Choroid plexus epithelial cell (primary cell): ENCODE measurements at places on chromosomes 6 and 20.
A peak's percentile ranks its signal among the peaks of the same experiment; 100 is the strongest.

DNA sequence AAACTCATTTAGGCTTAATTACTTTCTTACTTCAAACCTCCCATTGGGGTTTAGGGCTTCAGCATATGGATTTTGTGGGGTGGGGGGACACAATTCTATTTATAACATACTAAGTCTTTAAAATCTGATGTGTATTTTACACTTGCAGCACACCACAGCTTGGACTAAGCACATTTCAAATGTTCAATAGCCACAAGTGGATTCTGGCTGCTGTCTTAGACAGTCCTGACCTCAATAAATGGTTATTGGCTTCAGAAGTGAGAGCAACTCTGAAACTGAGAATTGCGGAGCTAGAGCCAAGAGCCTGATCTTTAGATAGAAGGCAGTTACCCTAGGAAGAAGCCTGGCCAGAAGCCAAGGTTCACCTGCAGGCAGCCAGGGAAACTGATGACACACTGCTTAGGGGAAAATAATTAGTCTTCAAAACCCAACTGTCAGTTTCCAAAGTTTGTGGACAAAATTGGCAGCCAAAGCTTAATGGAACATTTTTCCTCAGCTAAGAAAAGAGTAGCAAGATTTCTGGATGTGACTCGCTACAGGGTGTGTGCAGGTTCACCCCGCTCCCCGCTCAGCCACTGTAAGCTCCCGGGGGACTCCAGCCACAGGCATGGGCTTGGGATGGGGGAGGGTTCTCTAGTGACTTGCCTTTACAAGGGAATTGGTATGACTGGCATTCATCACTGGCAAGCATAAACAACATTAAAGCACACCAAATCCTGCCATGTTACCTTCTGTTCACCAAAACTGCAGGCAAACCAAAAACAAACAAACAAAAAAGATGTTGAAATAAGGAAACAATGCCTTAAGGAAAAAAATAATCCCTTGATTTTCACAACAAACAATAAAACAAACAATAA lies 219.8 kb downstream of the TFAP2A start:
- DNase-seq: no peak

- DNase-seq: peak; percentile 90
Measured at GRCh38 chr6:117449549-117450439, 24.1 kb upstream of the ROS1 start.

GRCh38 chr6:152098683-152099082 lies 291.2 kb downstream of the ESR1 start:
- no peak for DNase-seq

DNA sequence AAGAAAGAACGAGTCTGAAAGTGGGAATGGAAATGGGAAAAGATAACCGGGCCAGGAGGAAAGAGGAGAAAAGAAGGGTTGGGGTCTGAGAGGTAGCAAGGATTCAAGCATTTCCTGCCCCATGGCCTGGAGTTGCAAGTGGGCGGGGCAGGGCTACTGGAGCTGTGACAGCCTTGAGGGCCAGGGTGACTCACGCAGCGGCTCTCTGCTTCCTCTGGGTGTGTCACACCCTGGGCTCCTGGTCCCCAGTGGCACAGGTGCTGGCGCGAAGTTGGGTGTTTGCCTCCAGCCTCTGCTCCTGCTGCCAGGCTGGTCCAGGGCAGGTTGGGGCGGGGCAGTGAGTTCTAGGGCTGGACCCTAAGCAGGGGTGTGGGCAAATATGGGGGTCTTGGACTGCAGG lies 3.3 kb upstream of the ULBP3 start:
- DNase-seq: no peak

DNA sequence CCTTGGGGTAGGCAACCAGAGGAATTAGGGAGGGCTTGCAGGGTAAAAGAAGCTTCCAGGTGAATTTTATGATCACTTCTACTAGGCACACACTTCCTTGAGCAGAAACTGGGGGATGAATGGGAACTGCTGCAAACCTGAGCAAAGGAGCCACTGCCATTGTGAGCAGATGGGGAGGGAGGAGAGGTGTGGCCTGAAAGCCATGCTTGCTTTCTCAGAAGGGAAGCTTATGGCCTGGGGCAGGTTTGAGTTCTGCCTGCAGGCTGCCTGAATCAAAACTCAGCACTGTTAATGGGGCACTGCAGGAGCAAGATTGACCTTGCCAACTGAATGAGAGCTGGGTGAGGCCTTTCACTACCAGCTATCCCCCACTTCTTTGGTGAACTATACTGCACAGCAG lies 328.1 kb downstream of the NKAIN2 start:
- peak; percentile 20 for DNase-seq

DNA sequence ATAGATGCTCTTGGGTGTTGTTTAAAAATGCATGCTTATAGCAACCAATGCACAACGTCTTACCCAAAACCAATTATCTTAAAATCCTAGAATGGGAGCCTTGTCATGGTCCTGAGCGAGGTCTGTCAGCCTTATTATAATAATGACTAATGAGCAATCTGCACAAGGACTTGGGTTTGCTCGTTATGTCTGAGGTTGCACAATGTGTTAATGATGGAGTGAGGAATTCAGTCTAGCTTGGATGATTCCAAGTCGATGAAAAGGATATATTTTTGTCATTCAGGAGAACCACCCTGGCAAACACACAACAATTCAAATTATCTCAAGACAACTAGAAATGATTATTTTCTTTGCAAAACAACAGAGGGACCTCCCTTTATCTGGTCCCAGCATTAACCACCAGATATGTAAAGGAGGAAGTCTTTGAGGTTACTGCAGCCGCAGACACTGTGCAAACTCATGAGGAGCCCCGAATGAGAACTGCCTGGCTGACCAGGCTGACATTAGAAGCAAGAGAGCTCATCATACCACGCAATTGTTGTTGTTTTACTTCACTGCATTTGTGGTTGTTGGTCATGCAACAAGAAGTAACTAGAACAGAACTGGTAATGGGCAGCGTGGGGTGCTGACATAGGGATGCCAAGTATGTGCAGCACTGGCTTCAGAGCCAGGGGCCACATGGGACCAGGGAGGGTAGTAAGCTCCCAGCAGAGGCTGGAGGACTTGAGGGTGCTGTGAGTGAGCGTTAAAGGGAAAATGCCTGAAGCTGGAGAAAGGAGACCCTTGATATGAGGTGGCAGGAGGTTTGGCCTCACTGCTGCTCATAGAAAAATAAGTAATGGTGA lies 488.3 kb downstream of the CDH26 start:
- DNase-seq: no peak

GRCh38 chr6:100305209-100305869 lies 159.4 kb downstream of the SIM1 start:
- no peak for DNase-seq

DNA sequence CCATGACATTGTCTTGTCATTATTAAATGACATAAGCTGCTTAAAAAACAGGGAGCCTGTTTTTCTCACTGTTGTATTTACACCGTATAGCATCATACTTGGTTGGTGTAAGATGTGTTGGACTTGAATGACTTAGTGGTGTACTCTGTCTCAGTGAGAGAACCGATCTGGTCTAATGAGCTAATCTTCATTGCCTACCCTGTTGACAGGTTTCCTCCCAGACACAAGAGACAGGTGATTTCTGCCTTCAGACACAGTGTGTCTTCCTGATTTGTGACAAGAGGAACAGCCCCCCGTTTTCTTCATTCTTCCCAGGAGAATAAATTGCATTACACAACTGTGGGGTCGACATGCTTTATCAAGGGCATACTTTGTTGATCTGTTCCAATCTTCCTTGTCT lies 137.2 kb upstream of the ID4 start:
- DNase-seq: no peak

DNA sequence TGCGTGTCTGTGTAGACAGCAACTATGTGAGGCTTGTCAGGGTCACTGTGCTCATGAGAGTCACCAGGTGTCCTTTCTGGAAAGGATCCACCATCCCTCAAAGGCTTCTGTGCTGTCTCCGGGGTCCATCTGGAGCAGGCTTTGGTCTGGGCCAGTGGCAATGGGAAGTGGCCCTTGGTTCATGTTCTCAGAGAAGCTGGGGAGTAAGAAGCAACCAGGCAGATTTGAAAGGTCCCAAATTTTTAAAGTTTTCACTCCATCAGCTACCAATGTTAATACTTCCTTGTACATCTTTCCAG lies 68.2 kb downstream of the GCNT2 start:
- no peak for DNase-seq

DNA sequence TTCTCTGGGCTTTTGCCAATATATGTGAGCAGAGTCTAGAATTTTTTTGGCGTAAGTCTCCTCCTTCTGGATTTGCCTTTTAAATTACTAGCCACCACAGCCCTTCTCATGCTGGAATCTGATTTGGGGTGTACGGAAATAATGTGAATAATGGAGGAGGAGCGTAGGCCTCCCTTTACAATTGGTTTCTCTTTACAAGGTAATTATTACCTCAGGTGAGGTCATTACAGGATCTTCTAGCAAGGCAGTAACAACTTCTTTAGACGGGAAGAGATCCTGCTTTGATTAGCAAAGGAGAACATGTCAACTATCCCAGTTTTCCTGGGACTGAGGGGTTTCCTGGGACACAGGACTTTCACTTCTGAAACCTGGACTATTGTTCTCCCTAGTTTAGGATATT lies 8.9 kb downstream of the RWDD2A start:
- DNase-seq: no peak

GRCh38 chr6:118939683-118940082 lies 4.7 kb upstream of the MCM9 start:
- no peak for DNase-seq

DNA sequence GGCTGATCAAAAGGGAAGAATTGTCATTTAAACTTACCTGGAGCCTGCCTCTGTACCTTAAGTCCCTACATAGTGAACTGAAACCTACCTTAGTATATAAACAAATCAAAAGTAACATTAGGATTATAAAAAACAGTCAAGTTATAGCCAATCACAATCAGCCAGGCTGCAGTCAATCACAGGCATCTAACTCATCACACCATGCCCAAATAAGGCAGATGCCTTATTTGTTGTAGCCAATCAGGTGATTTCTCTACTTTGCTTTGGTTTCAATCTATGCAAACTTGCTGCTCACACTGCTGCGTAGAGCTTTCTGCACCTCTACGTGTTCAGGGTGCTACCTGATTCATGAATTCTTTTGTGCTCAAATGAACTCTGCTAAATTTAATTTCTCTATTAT lies 18.3 kb upstream of the DEFB113 start:
- no peak for DNase-seq
